ENCODE measurements at places on chromosomes 2 and 18.

DNA sequence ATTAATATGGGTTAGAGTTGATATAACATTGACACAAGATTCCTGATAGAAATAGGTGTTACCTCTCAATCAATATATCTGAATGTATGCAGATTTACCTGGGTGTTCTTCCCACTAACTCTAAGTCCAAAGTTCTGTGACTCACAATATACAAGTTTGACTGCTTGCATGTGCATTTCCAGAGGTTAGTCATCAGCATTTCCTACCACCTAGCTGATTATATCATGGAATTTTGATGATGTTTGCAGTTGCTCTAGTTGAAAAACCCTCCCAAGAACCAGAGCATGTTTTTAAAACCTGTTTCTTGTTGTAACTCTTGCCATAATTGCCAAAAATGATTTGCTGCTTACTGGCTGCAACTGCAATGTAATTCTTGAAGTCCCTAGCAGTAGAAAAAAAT is 15.0 kb upstream of the DSG1 start:
- H3K27me3 ChIP-seq: no peaks in the 10 kb centered on the region
- DNase-seq: no peak
- no peaks in the 10 kb centered on the region for H3K36me3 ChIP-seq
- no peaks in the 10 kb centered on the region for H3K4me1 ChIP-seq

DNA sequence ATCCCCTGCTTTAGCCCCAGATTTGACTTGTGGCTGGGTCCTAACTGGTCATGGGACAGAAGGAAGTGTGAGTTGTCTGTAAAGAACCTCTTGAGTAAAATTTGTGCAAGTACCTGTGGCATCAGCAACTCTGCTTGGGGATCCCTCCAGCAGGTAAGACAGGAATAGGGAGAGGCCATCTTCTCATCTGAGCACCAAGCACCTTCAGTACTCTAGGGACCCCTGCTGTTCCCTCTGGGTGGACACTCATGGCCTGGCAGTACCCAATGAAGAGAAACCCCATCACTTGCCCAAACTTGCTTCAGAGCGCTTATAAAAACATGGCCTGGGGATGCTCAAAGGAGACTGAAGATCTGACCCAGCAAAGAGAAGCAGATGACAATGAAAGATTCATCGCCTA is 297.8 kb downstream of the SP3 start:
- H3K4me1 ChIP-seq: no peaks in the 10 kb centered on the region
- H3K27me3 ChIP-seq: peaks cover 38% of the 10 kb centered on the region
- no peak overlapping the region for H3K27ac ChIP-seq
- H3K4me3 ChIP-seq: no peak overlapping the region
- H3K36me3 ChIP-seq: no peaks in the 10 kb centered on the region
- DNase-seq: no peak

DNA sequence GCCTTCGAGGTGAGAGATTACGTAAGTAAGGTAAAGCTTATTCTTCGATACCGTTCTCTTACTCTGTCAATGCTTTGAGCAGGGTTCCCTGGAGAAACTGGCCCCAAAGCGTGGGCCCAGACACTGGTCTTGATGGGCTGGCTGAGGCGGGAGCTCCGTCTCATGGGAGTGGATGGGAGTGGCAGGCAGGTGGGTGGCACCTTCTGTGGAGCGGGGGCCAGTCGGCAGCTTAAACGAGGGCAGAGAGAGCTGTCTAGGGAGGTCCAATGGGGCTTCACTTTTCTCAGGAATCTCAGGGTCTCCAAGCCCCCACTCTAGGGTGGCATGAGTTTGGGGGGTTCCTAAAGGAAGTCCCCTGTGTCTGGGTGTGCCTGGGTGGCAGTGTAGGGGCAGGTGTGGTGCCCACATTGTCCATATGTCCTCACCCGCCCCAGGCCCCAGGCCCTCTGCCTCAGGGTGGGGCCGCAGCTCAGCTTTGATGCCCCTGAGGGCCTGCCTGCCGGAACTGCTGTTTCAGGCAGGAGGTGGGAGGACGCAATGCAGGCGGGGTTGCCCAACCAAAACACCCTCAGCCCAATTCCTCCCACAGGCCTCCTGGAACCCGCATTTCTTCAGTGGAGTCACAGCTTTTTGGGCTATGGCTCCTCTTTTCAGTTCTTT is 32.5 kb upstream of the FOSL2 start:
- peak overlapping the region; percentile 97 for H3K27ac ChIP-seq
- no peak for DNase-seq
- peak overlapping the region; percentile 74 for H3K4me3 ChIP-seq

DNA sequence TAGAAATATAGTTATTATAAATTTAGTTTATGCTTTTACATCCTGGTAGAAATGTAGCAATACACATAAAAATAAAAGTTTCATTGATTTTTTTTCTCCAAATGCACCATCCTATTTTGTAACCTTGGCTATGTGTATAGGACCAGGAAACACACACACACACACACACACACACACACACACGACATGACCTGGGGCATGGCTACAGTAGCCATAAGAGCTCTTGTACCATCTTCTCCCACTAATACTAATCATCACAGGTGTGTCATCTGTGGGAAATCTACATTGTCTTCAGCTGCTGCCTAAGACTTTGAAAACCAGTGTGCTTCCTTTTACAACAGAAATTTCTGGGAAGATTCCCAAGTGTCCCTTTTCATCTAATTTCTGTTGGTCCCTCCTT is 144.3 kb downstream of the MCFD2 start:
- no peak overlapping the region for H3K4me3 ChIP-seq
- no peak for DNase-seq
- H3K36me3 ChIP-seq: peaks cover 3% of the 10 kb centered on the region
- H3K27me3 ChIP-seq: no peaks in the 10 kb centered on the region

- no peak overlapping the region for H3K27ac ChIP-seq
- peaks cover 3% of the 10 kb centered on the region for H3K4me1 ChIP-seq
- H3K36me3 ChIP-seq: no peaks in the 10 kb centered on the region
- no peak overlapping the region for H3K4me3 ChIP-seq
Measured at GRCh38 chr18:11310476-11311086, 161.2 kb upstream of the PIEZO2 start.

GRCh38 chr18:44545359-44545985 is 135.2 kb upstream of the SETBP1 start:
- no peaks in the 10 kb centered on the region for H3K4me1 ChIP-seq
- DNase-seq: no peak
- no peak overlapping the region for H3K27ac ChIP-seq
- H3K27me3 ChIP-seq: no peaks in the 10 kb centered on the region
- H3K36me3 ChIP-seq: peaks cover 2% of the 10 kb centered on the region
- H3K4me3 ChIP-seq: no peak overlapping the region
